EH (cell line): ENCODE measurements at places on chromosomes 4 and X.

DNA sequence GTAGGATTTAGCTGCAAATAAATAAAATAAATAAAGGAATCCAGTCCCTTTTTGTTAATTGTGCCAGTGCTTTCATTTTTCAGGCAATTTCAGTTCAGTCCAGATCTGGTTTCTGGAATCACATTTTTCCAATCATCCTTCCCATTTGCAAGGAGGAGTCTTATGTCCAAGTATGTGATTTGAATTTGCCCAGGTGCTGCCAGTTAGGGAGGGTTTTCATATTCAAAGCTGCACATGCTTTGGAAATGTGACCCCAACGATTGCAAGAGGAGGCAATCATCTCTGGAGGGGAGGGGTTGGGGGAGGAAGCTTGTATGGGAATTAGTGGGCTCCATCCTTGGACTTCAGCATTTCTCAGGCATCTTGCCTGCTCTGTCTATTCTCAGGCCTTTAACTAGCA, 4.4 kb downstream of the PLAC1 start:
- DNase-seq: no peak

GRCh38 chr4:40710484-40711254, 39.1 kb upstream of the NSUN7 start:
- DNase-seq: no peak

GRCh38 chr4:89324671-89325070, 17.1 kb upstream of the GPRIN3 start:
- DNase-seq: peak; percentile 31

DNA sequence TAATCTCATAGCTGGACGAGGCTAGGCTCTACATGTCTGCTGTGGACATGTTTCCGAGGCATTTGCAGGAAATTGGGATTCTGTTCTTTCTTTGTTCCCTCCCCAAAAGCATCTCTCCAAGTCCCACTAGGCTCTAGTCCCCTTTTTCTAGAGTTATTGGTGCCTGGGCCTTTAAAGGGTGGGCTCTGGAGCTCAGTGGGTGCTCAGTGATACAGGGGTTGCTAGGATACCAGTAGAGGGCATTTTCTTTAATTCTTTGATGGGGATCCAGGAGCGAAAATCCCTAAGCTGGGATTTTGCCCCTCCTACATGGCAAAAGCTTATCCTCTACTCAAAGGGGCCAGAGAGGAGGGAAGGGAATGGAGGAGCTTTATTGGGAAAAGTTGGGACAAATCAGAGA, 34.2 kb downstream of the ARHGEF9 start:
- DNase-seq: no peak

DNA sequence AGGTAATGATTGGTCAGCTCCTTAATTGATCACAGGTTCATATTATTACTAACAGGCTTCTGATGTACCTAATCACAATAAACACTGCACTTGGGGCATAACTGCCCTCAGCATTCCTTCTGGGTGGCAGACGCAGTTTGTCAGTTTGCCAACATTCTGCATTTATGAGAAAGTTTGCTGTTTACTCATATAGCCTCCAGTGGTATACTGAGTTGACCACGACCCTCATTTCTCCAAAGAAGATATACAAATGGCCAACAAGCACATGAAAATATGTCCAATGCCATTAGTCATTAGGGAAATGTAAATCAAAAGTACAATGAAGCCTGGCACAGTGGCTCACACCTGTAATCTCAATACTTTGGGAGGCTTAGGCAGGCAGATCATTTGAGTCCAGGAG, 26.3 kb downstream of the EFHC2 start:
- DNase-seq: no peak

DNA sequence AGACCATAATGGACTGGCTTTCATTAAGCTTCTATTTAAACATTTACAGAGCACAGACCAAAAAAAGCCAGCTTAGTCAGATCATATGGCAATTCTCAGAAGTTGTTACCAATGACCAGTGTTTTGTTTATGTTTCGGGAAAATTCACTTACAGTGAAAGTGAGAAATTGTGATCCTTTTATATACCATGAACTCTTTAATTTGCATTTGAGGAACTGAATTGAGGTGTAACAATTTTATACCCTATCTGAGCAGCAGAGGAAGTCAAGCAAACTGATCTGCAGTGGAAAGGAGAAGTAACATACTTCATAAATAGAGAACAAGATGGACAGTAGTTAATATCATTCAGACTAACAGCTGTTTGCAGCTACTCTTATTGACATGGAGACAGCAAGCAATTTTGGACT, 97.1 kb downstream of the TMA16 start:
- DNase-seq: no peak

DNA sequence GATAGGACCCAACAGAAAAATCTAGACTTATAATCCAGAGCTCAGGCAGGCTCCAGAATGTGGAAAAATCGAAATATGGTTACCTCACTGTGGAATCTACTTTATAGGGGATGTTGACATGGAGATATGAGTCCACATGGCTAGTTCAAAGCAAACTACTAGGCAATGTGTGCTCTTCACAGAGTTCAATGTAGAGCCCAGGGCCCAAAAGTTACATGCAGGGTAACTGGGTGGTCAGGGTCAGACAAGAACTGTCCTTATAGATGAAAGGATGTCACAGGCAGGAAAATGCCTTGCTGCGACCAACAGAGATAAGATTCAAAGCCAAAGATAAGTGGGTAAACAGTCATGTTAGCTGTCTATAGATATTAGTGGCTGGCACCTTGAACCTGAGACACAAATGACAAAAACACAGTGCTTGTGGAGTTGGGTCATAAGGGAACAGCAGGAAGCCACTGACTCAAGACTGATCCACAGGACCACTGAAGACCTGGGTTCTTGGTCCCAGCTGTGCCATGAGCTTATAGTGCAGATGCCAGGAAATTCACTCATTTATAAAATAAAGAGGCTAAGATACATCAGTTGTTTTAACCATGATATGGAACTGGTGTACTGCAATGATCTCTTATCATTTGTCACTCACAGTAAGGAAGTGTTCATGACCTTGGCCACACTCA, 101.7 kb upstream of the MBNL3 start:
- no peak for DNase-seq

DNA sequence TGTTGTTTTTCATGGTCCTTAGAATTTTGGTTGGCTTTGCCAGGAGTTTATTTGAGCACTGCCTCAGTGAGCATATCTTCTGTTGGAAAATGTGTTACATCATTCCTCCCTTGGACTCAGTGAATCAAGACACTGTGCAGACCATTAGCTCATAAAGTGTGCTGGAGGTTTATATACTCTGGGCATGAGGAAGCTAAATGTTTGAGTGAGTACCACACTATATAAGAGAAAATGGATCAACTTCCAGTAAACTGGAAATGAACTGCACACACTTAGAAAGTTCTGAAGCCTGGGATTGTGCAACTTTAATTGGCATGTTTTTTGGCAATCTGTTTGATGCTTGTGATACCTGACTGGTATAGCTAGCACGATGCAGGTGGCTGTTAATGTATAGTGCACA, 75.9 kb downstream of the LIMCH1 start:
- peak; percentile 46 for DNase-seq

DNA sequence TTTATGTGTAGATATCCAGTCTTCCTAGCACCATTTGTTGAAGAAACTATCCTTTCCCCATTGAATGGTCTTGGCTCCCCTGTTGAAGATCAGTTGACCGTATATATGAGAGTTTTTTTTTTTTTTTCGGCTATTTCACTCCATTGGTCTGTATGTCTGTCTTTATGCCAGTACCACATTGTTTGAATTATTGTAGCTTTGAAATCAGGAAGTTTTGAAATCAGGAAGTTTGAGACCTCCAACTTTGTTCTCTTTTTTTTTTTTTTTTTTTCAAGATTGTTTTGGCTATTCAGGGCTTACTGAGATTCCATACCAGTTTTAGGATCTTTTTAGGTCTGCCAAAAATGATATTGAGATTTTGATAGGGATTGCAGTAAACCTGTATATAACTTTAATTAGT, 4.3 kb upstream of the SCD5 start:
- no peak for DNase-seq

- DNase-seq: no peak
Measured at GRCh38 chrX:116230130-116230898, 59.8 kb downstream of the AGTR2 start.

DNA sequence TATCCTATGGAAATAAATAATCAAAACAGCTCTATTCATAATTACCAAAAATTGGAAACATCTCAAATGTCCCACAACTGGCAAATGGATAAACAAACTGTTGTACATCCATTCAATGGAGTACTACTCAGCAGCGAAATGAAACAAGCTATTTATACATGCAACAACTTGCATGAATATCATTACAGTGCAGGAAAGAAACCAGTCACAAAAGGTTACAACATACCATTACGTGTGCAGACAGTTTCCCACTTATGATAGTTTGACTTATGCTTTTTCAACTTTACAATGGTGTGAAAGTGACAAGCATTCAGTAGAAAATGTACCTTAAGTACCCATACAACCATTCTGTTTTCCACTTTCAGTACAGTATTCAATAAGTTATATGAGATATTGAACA, 82.3 kb downstream of the NEK1 start:
- no peak for DNase-seq

DNA sequence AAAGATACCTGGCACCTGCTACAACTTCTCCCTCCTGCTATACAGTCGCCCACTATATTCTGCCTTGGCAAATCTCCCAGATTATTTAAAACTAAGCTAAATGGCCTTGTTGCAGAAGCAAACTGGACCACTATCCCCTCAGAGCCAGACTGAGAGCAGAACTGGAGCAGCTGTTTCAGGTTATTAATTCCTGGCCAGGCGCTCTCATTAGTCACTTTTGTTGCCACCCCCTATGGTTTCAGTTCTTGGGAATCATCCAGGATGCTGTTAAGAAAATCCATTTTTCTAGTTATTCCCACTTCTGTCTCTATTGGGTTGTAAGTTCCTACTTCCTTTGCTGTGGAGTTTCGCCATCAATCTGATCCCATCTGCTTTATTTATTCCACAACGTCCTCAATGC, 30.1 kb downstream of the ADGRA3 start:
- DNase-seq: peak; percentile 49

- DNase-seq: no peak
Measured at GRCh38 chr4:63937961-63938360, 471.3 kb downstream of the TECRL start.

- no peak for DNase-seq
Measured at GRCh38 chrX:100658941-100659381, 15.0 kb downstream of the SRPX2 start.

GRCh38 chr4:110411574-110412011, 64.4 kb upstream of the ENPEP start:
- no peak for DNase-seq

GRCh38 chr4:147760176-147760575, 28.3 kb downstream of the ARHGAP10 start:
- no peak for DNase-seq

- no peak for DNase-seq
Measured at GRCh38 chrX:51955200-51955599, 61.8 kb downstream of the MAGED1 start.

- DNase-seq: no peak
Measured at GRCh38 chr4:139191373-139191772, 14.4 kb upstream of the ELF2 start.

DNA sequence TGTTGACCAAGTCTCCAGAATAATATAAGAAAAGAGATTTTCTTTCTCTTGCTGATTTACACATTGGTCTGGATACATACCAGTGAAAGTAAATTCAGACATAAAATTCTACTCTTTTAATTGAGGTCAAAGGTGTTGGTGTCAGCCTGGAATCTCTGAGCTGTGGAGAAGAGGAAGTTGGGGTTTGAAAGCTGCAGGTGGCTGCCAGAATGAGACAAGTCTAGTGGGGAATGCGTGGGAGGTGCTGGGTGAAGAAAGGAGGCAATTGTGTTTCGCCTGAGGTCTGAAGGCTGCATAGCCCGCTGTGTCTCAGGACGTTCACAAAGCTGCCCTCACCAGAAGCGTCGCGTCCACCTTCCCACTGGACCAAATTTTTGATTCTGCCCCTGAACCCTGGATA, 31.2 kb downstream of the PHEX start:
- no peak for DNase-seq

DNA sequence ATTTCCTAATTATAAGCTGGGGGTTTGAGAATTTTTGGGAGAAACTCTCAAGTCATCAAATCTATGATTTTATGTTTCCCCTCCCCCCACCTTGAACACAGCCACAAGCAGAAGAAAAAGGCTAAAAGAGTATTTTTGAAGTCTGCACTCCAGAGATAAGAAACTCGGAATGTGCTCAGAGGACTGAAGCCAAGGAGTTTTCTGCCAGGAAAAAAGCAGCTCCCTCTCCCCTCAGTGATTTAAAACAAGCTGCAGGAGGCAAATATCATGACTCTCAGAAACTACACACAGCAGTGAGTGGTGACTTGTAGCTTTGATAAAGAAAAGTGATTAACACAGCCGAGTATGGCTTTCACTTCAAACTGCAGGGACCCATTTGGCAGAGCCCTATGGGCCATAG, 800.2 kb upstream of the FTHL17 start:
- DNase-seq: no peak

DNA sequence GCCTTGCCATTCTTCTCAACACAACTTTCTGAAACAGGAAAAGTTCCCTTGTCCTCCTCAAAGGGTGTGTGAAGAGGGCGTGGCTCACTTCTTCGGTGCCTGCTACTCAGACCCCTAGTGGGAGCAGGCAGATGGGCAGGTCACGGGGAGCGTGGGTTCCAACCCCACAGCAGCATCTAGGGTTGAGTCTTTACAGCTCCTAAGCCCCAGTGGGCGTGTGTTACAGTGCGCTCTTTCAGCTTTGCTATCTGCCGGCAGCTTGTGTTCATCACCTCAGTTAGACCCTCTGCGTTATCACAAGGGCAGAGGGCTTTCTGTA, 57.5 kb upstream of the KLF3 start:
- no peak for DNase-seq

- DNase-seq: no peak
Measured at GRCh38 chr4:7040765-7041164, 2.4 kb upstream of the TADA2B start.

DNA sequence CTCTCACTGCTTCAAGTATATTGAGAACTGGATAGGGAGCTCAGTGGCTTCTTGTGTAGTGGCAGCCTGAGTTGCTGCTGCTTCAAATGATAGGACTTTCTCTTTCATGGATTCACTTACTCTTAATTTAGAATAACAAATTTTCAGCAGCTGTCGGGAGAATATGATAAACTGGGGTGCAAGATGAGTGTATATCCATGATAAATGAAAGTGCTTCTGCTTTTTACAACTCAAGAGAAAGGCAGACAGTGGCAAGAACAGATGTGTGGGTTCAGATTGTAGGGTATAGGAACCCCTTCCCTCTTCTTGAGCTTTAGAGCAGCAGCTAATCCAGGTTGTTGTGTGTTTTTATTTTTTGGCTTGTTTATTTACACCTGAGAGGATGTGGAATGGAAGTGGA, 1.0 kb downstream of the SH3BGRL start:
- DNase-seq: no peak

- no peak for DNase-seq
Measured at GRCh38 chr4:1516881-1517480, 110.7 kb upstream of the NKX1-1 start.

- DNase-seq: no peak
Measured at GRCh38 chrX:109707319-109707718, 25.7 kb downstream of the ACSL4 start.

DNA sequence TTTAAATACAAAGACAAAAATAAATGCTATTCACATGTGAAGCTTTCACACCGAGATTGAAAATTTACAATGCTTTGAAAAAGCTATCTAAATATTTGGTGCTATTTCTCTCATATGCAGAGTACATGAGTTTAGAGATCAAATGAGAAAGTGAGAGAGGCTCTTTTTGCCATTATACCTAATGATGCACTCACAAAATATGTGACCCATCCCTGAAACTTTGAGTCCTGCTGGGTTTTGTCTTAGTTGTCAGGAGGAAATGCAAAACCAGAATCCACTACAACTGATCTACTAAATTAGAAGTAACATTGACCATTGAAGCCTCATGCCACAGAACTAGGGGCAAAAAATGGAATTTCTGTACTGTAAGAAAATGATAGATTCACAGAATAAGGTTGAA, 251.7 kb downstream of the MAPK10 start:
- peak; percentile 29 for DNase-seq
